ENCODE measurements at places on chromosomes 4 and X. TPM values are rescaled to one million over a fixed set of nuclear protein-coding genes. Genes with fewer than 3 reads are reported as not detected.

DNA sequence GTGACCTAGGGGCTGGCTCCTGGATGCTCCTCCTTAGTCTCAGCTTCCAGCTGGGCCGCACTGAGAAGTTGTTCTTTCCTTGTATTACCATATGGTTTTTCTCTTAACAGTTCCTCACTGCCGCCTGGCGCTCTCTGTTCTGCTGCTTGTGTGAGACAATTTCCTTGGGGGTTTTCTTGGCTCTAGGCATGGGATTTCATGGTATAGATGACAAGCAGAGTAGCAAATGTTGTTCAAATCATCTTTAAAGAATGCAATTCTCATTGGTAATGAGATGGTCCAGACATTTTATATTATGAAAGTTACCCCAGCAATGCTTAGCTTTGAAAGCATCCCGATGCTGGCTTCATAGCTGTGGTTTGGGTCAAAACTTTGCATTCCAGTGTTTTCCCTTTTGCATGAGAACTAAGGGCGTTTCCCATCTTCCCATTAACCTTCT is 37.6 kb downstream of the SEPTIN11 start:
- no peak for DNase-seq

GRCh38 chrX:131558562-131558961 is 14.7 kb downstream of the OR13H1 start:
- no peak for DNase-seq

GRCh38 chrX:49120091-49120490 is 3.4 kb downstream of the GPKOW start:
- no peak for DNase-seq

- DNase-seq: no peak
Measured at GRCh38 chr4:159429693-159430035, 326.8 kb downstream of the RAPGEF2 start.

DNA sequence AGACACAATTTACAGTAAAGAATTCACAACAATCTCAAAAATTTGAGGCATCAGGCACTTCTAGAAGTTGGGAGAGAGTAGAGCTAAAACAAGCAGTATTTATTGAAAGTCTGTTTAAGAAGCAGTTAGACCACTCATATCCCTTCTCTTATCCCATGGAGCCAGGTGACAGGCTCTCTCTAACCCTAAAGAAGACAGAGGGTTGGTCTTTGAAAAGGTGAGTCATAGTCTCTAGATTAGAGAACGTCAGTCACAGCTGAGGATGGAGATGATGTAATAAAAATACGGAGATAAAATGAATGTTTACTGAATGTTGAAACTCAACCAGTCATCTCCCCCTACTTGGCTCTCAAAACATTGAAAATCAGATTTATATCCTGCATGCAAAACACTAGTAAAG is 223.8 kb downstream of the CHIC2 start:
- peak; percentile 26 for DNase-seq

DNA sequence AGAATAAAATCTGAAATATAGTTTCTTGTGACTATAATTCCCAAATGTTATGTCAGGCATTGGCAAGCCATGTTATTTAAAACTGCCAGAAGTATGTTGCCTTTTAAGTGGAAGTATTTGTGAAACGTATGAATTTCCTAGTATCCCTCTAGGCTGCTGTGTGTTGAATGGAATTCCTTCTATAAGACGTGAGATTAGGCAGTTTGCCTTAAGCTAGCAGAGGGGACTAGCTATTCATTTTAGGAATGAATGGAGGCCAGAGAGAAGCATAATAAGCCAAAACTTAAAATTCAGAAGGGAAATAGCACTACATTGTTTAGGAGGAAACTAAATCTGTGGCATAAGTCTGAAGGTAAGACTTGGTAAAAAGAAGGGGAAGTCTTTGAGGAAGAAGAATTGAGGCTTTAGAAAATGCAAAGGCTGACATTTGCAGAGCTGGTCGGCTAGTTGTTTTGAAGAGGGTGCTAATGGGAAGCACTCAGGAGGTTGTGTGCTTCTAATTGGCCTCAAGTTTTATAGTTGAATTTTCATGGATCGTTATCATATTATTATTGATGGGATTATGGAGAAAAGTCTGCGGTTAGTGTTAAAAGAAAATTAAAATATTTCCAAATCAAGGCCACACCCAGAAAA is 57.1 kb downstream of the TMEM131L start:
- peak; percentile 63 for DNase-seq

DNA sequence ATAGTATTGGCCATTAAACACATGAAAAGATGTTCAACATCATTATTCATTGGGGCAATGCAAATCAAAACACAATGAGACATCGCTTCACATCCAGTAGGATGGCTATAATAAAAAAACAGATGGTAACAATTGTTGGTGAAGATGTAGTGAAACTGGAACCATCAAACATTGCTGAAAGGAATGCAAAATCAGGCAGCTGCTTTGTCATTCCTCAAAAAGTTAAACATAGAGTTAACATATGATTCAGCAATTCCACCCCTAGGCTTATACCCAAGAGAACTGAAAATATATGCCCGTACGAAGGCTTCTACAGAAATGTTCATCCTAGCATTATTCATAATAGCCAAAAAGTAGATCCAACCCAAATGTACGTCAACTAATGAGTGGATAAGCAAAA is 144.0 kb upstream of the NAP1L5 start:
- no peak for DNase-seq

- no peak for DNase-seq
Measured at GRCh38 chr4:120446051-120446567, 379.5 kb upstream of the MAD2L1 start.

DNA sequence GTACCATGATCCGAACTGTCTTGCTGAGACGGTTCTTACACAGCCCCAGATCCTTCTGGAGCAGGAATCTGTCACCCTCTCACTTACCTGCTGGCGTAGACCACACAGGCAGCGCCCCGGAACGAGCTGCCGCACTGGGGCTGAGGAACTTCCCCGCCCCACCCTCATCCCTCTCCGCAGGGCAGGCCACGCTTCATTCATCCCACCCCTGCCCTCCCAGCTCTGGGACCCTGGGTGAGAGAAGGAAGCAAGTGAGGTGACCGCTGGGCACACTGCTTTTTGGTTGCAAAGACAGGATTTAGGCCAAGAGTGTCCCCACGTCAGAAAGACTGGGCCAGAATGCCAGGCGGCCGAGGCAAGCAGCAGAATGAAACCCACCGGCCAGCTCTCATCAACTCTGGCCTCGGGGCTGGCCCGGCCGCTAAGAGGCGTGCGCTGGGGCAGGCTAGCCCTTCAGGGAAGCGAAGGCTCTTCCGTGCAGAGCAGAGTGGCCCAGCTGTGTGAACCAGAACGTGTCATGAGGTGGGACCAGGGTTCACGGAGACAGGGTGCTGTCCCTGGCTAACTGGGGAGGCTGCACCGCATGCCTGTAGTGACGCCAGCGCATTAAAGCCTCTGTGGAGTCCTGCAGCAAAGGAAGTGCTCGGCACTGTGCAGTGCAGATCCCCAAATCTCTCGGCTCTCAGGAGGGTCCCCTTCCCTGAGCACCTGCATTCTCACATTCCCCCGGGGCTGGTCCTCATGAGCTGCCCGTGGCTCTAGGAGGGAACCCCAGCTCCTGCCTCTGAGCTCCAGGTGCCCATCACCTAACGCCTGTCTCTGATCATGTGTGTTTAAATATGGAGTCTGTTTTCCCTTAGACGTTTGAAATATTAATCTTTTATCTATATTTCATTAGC is 6.4 kb downstream of the LRPAP1 start:
- peak; percentile 30 for DNase-seq

DNA sequence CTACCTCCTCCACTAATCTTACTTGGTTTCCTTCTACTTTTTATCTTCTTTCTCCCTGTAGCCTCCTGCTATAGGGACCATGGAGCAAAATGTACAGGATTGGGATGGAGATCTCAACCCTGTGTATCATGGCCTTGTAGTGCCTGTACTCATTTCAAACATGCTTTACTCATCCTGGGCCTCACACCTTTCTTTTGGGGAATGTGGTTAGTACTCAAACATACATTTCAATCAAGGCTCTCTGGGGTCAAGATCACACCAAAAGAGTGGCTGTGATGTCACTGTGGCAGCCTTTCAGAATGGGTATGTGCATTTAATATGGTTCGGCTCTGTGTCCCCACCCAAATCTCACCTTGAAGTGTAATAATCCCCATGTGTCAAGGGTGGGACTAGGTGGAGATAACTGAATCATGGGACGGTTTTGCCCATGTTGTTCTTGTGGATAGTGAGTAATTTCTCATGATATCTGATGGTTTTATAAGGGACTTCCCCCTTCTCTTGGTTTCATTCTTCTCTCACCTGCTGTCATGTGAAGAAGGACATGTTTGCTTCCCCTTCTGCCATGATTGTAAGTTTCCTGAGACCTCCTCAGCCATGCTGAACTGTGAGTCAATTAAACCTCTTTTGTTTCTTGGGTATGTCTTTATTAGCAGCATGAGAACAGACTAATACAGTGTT is 205.1 kb downstream of the RASL11B start:
- peak; percentile 2 for DNase-seq

- no peak for DNase-seq
Measured at GRCh38 chr4:56656346-56656643, 24.8 kb downstream of the HOPX start.

DNA sequence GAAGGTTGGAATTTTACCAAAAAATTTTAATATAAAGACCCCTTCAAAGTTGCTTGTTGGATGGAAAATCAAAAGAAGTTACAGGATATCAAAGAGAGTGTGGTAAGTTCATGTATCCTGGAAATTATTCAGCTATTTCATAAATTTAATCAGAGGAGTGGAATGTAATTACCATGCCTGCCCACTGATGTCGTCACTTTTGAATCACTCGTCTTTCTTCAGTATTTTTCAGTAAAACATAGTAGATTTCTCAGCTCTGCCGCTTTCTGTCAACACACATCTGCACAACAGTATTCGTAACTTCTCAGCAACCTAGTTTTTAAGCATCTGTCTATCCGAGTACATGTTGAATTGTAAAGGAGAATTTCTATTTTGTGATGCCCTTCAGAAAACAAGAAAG is 2163.0 kb upstream of the AGA start:
- no peak for DNase-seq

- DNase-seq: no peak
Measured at GRCh38 chr4:168607215-168607614, 110.4 kb downstream of the PALLD start.

GRCh38 chrX:50054147-50054546 is 131.8 kb downstream of the CLCN5 start:
- DNase-seq: no peak

GRCh38 chrX:133213117-133213516 is 5.0 kb downstream of the TFDP3 start:
- no peak for DNase-seq

- DNase-seq: no peak
Measured at GRCh38 chrX:103101299-103102042, 8.5 kb upstream of the NXF3 start.

DNA sequence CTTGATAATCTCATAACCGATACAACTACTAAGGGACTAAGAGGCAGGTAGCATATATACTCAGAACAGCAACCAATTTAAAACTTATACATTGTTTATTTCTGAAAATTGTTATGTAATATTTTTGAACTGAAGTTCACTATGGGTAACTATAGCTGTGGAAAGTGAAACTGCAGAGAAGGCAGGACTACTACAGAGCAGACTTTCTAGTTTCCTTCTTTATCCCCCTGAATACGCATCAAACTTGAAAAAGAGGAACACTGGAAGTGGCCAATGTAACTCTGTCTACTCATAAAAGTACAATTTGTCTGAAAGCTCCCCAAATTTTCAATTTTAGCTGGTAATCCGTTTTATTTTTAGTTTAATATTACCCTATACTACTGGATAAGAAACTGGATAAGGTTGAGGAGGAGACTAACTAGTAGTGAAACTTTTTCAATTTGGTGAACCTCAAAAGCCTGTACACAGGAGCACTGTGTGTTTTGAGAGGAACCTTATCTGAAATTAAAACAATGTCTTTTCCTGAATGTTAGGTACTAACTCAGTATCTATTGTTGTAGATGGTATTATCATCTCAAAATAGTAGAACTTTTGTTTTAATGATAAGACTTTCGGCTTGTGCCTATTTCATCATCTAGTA is 225.8 kb downstream of the GABRG1 start:
- DNase-seq: no peak

GRCh38 chr4:83704786-83705185 is 168.9 kb downstream of the GPAT3 start:
- DNase-seq: no peak

DNA sequence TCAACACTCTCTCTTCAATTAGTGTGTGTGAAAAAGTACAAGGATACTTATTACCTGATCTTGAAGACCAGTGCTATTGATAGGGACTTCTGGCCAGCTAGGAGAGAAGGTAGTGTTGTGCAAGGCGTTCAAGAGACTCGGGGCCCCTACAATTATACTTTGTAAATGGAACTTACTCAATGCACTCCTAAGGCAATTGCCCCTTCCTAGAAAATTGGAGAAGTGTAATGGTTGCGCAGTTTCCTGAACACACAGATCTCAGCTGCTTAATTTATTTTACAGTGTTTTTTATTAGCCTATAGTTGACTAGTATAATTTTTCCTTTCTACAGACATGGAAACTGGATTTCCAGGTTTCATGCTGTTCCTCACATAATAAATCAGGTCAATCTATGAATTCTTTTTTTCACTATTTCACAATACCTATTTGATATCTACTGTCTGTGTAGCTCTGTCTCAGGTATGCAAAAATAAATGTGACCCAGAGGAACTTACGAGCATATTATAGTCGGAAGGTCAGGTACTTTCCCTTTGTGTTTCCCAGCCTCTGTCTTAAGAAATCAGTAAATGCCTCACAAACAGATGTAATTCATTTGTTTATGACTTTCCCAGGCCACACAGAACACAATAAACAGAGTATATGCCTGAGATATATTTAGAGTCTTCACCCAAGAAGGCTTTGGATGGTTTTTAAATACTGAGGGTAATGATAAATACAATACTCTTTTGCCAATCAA is 89.1 kb upstream of the TET2 start:
- no peak for DNase-seq

DNA sequence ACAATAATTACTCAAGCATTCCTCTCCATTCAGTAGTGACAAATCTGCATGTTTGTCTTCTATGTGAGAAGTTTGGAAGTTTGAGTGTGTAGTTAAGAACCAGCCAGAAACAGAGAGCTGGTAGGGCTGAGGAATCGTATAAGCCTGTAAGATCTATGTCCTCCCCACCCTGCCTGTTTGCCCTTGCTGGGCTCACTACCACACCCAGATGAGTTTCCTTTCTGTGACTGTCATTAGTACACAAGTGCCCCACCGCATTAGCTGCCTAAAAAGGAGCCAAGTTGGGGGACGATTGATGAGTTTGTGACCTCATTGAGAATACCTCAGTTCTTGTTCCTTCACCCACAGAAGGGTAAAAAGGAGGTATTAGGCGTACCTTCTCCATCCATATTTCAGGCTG is 28.3 kb downstream of the DOCK11 start:
- DNase-seq: no peak

- no peak for DNase-seq
Measured at GRCh38 chr4:146379744-146380143, 142.0 kb downstream of the SLC10A7 start.

- DNase-seq: no peak
Measured at GRCh38 chr4:87863486-87863885, 30.7 kb downstream of the MEPE start.

The DGAT2L6 gene
- total RNA-seq: not detected

The HMX1 gene
- not detected for total RNA-seq

The ZDHHC9 gene
- 18.4 TPM for total RNA-seq

The HS3ST1 gene
- total RNA-seq: not detected

The CCKAR gene
- total RNA-seq: not detected

The IL3RA gene
- total RNA-seq: not detected

The ZNF595 gene
- total RNA-seq: 39.1 TPM

The METAP1 gene
- 95.4 TPM for total RNA-seq

Measured in Karpas-422 (cell line).